Inflammatory macrophage treated with lipopolysaccharide for 1 hour (primary cell): ENCODE measurements at places on chromosomes 1 and 21.
A peak's percentile ranks its signal among the peaks of the same experiment; 100 is the strongest.

GRCh38 chr1:29162476-29163138 lies 19.1 kb downstream of the SRSF4 start:
- no peak for DNase-seq

DNA sequence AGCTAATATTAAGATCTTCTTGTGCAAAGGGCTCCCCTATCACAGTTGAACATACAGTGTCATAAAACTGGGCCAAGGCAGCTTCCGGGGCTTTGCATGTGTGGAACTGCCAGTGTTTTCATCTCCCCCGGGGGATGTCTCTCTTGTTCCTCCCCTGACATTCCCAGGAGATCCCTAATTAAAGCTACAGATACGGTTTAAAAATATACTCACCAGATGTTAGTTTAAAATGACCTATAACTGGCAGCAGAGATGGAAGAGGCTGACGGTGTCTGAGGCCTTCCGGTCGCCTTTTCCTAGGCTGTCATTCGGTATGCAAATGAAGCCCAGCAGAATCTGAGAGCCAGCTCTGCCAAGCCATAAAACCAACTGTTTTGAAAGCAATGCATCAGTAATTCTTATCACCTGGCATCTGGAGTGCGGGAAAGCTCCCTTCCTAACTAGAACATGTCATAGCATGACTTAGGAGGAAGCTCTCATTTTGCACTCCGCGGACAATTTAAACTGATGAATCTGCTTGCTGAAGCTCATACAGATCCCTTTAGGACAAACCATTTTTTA lies 436.5 kb upstream of the VAMP3 start:
- no peak for DNase-seq

GRCh38 chr1:41918450-41919043 lies at the start of gene HIVEP3:
Gene HIVEP3 (minus strand): TSS chr1:41918922.
- DNase-seq, result no peak

GRCh38 chr1:229553621-229554130 lies 4.8 kb downstream of the ABCB10 start:
- peak; percentile 18 for DNase-seq

DNA sequence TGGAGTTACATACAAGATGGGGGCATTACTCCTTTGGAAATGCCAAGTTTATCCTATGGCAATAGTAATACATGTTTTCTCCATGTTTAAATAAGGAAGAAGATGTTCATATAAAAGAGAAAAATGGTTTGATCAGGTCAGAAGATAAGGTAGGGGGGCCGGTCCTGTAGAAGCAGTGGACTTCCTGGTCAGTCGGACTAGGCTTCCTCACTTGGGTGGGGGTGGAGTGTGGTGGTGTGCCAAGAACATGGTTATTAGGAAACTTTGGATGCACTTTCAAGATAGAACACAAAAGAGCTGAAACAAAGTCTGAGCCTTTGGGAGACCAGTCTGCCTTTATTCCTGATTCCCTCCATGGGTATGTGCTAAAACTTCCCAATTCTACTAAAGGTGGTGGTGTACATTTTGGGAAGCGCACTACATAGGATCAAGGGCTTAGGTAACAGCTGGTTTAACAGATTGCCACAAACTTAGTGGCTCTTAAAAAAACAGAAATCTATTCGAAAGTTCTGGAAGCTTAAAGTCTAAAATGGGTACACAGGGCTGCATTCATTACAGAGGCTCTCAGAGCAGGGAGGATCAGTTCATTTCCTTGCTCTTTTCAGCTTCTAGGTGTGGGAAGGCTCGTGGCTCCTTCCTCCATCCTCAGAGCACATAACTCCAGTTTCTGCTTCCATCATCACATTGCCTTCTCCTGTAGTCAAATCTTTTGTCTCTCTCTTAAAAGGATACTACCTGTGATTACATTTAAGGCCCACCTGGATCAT lies 64.6 kb downstream of the KDM1A start:
- no peak for DNase-seq

GRCh38 chr1:192243721-192244120 lies 73.1 kb upstream of the RGS21 start:
- no peak for DNase-seq

DNA sequence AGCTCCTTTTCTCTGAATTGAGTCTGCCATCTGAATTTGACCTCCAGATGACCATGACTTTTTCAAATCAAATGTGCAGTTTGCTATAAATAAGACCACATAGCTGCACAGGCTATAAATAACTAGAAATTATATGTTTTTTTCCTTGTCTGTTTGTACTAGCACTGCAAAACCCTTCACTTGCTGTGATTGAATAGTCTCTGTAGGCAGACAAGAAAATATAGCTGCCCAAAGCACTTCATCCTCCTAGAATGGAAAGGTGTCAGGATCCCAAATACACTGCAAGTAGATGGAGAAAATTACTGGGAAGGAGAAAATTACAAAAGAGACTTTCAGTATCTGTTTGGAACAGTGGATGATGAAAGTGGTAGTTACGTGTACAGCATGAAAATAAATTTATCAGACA lies 175.8 kb downstream of the APP start:
- DNase-seq, result no peak

DNA sequence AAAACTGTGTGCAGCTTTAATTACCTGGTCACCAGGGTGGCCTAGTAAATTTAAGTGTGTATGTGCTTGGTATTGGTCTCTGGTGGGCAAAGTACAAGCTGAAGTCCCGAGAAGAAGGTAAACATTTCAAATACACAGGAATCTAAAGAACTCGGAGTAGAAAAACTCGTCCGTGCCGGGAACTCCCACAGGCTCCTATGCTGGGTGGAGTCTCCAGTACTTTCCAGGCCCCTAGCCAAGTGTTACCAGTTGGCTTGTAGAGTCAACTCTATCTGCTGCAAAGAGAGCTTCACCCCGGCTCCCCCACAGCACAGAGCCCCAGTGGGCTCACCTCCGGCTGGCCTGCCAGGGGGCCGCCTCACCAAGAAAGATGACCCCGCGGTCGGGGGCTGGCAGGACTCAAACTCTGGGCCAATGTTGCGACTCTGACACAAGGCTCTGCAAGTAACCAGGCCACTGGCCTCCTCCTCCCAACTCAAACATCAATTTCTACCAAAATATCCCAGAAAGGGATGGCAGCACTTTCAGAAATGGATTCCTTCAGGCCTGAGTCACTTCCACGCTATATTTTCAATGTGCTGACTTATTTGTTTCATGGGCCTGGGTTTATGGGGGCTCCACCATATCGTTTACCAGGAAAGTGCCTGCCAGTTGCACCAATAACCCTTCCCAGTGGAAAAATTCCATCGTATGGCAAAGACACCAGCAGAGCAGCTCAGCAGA lies 73.9 kb downstream of the SLC66A1 start:
- no peak for DNase-seq

- DNase-seq, result no peak
These were observed 33.2 kb downstream of the CAMSAP2 start for GRCh38 chr1:200771625-200772555.

DNA sequence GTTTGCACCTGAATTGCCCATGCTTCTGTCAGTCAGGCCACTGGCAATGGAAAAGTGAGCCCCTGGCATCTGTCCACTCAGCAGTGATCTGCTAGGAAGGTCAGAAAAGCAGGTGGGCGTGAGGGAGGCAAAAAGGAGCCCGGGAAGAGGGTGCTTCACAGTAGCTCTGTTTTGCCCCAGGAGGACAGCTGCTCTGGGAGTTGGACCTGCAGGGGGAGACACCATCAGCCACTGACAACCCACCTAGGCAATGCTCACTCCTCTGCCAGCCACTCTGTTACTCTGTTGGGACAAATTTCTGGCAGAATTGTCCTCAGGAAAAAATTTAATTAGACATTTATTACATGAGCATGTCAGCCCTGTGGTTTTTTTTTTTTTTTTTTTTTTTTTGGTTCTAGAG lies 146.4 kb downstream of the LRIG2 start:
- DNase-seq, result no peak

DNA sequence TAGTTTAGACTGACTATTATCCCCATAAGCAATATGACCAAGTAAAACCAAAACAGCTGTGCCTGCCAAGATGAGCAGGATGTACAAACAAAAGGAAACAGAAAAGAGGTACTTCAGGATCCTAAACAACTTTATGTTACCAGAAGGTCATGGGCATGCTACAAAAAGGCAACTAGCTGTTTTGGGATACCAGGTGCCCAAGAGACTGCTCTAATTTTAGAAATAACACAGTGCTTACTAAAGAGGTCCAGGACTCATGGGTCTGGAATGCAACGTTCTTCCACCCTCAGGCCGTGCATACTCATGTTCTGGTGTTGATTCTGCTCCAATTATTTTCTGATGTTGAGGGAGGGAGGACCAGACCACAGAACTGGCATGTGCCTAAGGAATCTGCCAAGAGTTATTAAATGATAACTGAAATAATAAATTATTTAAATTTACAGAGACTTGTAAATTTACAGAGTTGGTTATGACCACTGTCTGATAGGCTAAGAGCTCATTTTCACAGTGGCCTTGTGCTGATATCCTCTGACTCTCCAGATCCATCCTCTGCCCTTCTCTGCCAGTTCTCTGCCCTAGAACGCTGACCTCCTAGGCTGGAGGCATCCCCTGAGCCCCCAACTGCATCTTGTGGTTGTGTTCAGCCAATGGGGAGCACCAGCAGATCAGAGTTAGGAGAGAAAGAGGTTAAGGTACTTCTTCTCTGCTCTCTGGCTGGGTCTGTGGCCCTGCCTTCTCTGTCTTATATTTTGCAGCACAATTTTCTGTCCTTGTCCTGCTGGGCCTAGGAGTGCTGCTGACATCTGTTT lies 37.7 kb upstream of the BCL10 start:
- no peak for DNase-seq

GRCh38 chr1:218165701-218166114 lies 119.4 kb upstream of the RRP15 start:
- no peak for DNase-seq

GRCh38 chr1:168265596-168265995 lies 15.1 kb upstream of the TBX19 start:
- no peak for DNase-seq

DNA sequence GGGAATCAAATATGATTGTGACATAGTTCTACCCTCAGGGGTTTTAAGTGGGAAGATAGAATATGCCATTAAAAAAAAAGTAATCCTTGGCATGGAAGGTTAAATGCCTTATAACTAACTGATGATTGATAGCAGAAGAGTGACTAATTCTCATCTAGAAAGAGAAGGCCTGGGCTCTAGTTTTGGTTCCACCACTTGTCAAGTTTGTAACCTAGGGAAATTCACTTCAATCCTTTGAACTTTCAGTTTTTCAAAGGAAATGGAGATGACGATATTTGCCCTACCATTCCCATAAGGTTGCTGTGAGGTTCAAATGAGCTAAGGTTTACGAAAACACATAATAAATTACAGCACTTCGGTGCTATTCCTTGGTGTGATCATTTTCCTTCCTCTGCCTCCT lies 88.5 kb downstream of the GPR88 start:
- peak; percentile 14 for DNase-seq

DNA sequence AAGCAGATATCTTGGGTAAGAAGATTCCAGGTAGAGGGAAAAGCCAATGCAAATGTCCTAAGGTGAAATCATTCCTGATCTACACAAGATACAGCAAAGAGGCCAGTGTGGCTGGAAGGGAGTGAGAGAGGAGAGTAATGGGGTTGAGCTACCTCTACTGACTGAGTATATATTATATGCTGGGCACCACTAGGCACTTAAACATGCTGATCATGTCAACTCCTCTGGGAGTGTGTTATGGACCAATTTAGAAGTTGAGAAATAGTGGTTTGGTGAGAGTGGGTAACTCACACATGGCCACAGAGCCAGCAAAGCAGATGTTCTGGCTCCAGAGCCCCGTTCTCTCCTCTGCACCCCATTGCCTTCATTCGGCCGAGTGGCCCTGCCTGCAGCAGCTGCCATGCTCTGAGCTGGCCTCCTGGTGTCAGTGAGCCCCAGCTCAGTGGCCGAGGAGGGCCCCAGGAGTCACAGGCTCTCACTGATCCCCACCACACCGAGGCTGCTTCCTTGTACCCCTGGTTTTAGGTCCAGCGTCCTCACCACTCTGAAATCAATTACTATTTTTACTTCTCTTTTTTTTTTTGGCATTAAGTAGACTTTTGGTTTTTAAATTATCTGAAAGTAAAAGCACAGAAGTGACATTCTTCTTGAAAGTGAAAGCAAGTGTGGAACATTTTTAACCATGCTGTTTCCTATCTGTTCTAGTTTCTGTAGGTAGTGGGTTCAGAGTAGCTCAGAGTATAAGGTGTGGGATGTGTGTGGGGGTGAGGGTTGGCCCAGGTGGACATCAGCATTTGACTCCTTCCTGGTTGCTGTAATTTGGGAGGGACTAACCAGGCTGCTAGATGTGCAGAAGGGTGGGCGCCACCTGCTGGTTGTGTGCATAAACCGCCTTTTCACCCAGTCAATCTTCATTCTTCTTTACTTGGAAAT lies 45.8 kb upstream of the CRNN start:
- DNase-seq, result peak; percentile 78

GRCh38 chr1:11967028-11967547 lies 13.2 kb upstream of the MFN2 start:
- DNase-seq, result peak; percentile 25

DNA sequence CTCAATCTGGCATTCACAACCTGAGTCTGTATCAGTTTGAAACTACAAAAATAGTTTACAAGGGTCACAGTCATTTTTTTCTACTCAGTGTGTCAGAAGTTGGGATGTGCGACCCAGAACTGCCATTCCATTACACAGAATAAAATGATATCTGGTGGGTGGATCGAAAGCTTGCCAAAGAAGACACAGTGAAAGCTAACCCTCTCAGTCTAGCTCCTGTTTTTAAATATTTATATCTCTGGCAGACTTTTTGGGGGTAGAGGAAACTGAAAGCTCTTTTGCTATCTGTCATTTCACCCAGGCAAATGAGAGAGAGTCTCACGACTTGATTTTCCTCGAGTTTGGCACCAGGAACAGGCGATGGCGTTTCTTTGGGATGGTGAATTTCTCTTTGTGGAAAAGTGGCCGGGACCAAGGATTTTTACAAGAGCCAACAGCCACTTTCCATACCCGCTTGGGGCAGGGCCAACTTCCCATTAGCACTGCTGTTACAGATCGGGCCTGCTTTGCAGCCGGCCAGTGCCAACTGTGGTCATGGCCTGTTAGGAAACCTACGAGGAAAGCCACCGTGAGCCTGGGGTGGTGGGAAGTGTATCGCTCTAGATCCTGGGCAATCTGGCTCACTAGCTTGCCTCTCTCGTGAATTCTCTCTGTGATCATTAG lies 185.5 kb upstream of the NFIA start:
- no peak for DNase-seq

DNA sequence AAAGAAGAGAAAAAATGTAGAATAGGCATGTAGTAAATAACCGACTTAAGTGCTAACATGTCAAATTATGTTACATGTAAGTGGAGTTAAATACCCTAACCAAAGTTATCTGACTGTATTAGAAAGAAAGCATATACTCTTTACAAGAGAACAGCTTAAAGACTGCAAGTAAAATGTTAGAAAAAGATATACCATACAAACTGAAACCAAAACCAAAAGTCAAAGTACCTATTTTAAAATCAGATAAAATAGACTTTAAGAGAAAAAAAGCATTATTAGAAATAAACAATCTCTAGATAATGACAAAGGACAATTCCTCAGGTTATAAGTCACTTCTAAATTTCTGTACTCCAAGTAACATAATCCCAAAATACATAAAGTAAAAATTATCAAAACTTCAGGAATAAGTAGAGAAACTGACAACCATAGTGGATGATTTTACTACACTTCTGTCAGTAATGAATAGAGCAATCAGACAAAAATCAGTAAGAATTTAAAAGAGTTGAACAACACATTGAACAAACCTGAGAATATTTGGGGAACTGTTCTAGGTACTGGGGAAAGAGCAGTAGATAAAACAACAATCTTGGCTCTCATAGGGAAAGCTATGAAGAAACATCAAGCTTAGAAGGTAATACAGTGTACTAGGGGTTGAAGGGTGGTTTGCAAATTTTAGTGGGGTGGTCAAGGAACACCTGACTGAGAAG lies 127.3 kb downstream of the TBX19 start:
- DNase-seq, result no peak

GRCh38 chr1:221013691-221014660 lies 134.7 kb downstream of the HLX start:
- DNase-seq, result peak; percentile 47
